ENCODE measurements at places on chromosomes 16 and 17. TPM values are rescaled to one million over a fixed set of nuclear protein-coding genes. Genes with fewer than 3 reads are reported as not detected.

SLC47A2 gene
- total RNA-seq = not detected

- no peak for DNase-seq
- H3K4me1 ChIP-seq = peaks cover 53% of the 10 kb centered on the region
- peaks cover 32% of the 10 kb centered on the region for H3K36me3 ChIP-seq
- no peak overlapping the region for H3K4me3 ChIP-seq
- peak overlapping the region; percentile 29 for H3K27ac ChIP-seq
- no peaks in the 10 kb centered on the region for H3K27me3 ChIP-seq
These were observed 20.0 kb downstream of the IST1 start for GRCh38 chr16:71915350-71915749.

GRCh38 chr17:70872103-70872502, 702.8 kb downstream of the KCNJ2 start:
- no peak overlapping the region for H3K27ac ChIP-seq
- no peak overlapping the region for H3K4me3 ChIP-seq
- DNase-seq = no peak
- no peaks in the 10 kb centered on the region for H3K36me3 ChIP-seq

DNA sequence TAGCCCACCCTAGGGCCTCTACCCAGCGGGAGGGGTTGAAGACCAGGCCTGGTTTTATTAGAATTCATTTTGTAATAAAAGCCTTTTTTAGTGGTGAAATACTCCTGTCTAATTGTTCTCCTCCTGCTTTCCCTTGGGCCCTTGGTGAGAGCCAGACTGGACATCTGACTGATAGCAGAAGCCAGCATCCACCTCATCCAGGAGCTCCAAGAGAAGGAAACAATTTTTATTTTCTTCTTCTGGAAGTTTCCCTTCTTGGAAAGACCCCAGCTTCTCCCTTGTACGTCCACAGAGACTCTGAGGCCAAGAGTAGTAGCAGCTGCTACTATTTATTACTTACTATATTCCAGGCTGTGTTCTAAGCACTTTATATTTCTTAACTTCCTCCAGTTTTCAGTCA, 4.0 kb upstream of the PHKG2 start:
- H3K4me3 ChIP-seq = no peak overlapping the region
- peaks cover 27% of the 10 kb centered on the region for H3K4me1 ChIP-seq
- no peaks in the 10 kb centered on the region for H3K27me3 ChIP-seq
- H3K36me3 ChIP-seq = peaks cover 18% of the 10 kb centered on the region

PRSS21 gene
- 21.5 TPM for total RNA-seq

PIK3R5 gene
- 112 TPM for total RNA-seq

CCDC40 gene
- total RNA-seq = not detected

DNA sequence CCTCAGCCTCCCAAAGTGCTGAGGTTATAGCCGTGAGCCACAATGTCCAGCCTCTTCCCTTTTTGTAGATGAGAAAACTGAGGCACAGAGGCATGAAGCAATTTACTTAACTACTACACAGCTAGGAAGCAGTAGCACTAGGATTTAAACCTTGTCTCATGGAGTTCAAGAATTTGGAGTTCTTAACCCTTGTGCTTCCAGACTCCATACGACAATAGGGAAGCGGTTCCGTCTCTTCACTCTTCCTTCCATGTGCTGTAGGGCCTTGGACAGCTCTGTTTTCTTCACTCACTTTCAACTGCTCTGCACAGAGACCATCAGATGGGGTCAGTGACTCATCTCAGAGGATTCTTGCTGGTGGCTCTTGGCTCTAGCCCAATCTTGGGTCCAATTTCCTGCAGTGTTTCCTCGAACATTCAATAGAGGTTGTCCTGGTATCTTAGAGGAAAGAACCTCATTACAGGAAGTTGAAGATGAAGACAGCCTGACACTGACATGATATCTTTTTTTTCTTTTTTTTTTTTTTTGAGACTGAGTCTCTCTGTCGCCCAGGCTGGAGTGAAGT, 19.3 kb downstream of the ITGAL start:
- H3K27ac ChIP-seq = peak overlapping the region; percentile 88
- H3K36me3 ChIP-seq = peaks cover 17% of the 10 kb centered on the region
- H3K4me1 ChIP-seq = peaks cover 27% of the 10 kb centered on the region

- no peak overlapping the region for H3K4me3 ChIP-seq
- no peaks in the 10 kb centered on the region for H3K36me3 ChIP-seq
- DNase-seq = no peak
- peaks cover 3% of the 10 kb centered on the region for H3K4me1 ChIP-seq
- H3K27ac ChIP-seq = no peak overlapping the region
These were observed 16.7 kb downstream of the KCNJ16 start for GRCh38 chr17:70091696-70092095.

DNA sequence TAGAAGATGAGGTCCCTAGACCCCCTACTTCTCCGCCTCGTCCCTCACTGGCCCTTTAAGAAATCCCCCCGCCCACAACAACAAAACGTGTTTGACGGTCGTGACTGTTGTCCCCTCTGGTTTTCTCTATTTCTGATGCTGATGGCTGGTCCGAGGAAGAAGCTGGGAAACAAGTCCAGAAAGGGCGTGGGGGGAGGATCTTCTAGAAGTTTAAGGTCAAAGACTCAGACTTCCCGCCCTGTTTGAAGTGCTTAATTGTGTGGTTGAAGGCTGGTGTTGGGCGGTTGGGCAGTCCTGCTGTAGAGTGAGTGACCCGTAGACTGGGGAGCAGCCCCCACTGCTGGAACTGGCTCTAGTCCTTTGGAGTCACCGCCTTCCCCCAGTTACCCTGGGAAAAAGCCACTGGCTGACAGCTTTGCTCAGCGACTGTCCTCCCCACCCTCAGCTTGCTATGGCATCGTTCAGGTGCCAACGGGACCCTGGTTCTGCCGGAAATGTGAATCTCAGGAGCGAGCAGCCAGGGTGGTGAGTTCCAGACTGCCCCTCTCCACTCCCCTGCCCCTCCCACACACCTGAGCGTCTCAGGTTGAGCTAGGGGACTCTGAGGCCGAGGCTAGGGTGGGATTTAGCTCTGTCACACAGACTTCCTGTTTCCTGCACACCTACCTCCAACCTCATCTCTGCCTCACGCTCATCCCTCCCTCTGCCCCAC, 1.6 kb downstream of the MLLT6 start:
- H3K4me3 ChIP-seq = peak overlapping the region; percentile 99
- H3K4me1 ChIP-seq = peaks cover 60% of the 10 kb centered on the region
- peak overlapping the region; percentile 78 for H3K27ac ChIP-seq
- no peak for DNase-seq

EMP2 gene
- not detected for total RNA-seq

DNA sequence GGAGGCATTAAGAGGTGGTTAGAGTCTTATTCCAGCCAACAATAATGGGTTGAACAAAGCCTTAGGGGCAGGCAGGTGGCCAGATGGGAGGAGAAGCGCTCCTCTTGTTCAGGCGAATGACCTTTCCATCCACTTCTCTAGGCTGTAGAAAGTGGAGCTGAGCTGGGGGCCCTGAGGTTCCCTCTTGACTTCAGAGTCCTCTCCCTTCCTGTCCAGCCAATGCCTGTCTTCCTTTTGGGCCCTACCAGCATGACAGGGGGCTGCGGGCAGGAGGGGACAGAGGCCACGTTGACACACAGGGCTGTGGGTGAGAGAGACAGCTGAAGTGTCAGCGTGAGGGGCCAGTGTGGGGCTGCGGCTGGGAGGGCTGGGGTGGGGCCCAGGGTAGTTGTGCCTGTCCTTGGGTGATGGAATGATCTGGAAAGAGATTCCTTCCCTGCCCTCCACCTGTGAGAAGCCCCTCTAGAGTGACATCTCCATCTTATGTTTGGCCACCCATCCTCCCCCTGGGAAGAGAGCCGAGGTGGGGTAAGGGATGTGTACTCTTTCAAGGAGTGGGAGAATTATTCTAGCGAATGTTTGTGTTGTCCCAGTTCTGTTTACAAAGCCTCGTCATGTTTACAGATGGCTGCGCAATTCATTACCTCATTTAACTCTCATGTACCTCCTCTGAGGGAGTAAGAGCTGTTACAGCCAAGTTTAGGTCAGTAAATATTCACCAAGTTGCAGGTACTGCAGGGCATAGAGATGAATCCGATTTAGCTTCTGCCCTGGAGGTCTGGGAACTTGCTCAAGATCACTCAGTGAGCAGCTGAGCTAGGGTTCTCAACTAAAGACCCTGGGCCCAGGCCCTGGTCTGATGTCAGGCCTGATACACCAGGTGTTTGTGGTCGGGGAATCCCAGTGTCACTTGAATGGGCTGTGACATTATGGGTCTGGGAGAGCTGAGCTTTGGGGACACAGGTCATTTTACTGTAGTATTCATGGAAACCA, 3.3 kb downstream of the ERBB2 start:
- H3K27me3 ChIP-seq = peaks cover 13% of the 10 kb centered on the region
- H3K4me3 ChIP-seq = no peak overlapping the region
- H3K4me1 ChIP-seq = peaks cover 29% of the 10 kb centered on the region
- DNase-seq = no peak

DNA sequence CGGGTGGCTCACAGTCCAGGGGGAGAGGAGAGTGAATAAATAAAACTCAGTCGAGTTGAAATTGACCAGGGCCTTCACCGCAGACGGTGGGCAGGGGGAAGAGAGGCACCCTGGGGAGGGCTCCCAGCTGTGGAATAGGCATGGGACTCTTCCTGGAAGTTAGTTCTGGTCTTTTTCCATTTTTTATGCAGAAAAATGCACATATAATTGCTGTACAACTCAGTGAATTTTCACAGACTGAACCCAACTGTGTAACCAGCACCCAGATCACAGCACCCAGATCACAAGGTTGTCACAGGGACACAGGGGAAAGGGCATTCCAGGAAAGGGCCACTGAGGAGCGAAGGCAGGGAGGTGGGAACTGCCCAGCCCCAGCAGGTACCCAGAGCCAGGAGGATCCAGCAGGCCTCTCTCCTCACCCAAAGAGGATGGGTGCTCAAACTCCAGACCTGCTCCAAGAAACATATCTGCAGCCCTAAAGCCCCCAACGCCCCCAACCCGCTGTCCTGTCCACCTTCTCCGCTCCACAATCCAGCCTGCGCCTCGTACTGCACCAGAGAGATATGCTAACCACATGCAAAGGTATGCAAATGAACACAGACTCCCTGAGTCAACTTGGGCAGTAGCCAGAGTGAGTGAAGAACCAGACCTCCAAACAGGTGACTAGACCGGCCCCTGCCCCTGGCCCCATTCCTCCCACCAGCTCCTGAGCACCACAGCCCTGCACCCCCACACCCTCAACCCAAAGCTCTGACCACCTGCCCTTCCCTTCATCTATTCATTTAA, 29.1 kb upstream of the EIF1 start:
- H3K27ac ChIP-seq = no peak overlapping the region
- no peaks in the 10 kb centered on the region for H3K27me3 ChIP-seq
- no peaks in the 10 kb centered on the region for H3K36me3 ChIP-seq

SMG6 gene
- 33.6 TPM for total RNA-seq

TIMM22 gene
- 19.8 TPM for total RNA-seq

GRCh38 chr17:81272616-81273015, 22.5 kb downstream of the SLC38A10 start:
- H3K27me3 ChIP-seq = no peaks in the 10 kb centered on the region
- H3K4me1 ChIP-seq = no peaks in the 10 kb centered on the region
- DNase-seq = no peak
- no peaks in the 10 kb centered on the region for H3K36me3 ChIP-seq
- no peak overlapping the region for H3K27ac ChIP-seq
- H3K4me3 ChIP-seq = no peak overlapping the region

- peaks cover 32% of the 10 kb centered on the region for H3K4me1 ChIP-seq
- no peak overlapping the region for H3K4me3 ChIP-seq
- peak overlapping the region; percentile 63 for H3K27ac ChIP-seq
- H3K36me3 ChIP-seq = no peaks in the 10 kb centered on the region
- no peak for DNase-seq
These were observed 30.4 kb downstream of the RGS9 start for GRCh38 chr17:65167566-65167965.

- peak; percentile 69 for DNase-seq
- H3K4me1 ChIP-seq = peaks cover 84% of the 10 kb centered on the region
- H3K27ac ChIP-seq = peak overlapping the region; percentile 85
- peak overlapping the region; percentile 90 for H3K4me3 ChIP-seq
These were observed 32.8 kb downstream of the HIC1 start for GRCh38 chr17:2087597-2088211.

TTLL6 gene
- total RNA-seq = not detected
